Neural progenitor cell (in vitro differentiated cells): ENCODE measurements at places on chromosomes 13 and 19. TPM values are rescaled to one million over a fixed set of nuclear protein-coding genes. Genes with fewer than 3 reads are reported as not detected.

SKA3 gene
- 39.8 and 74.7 TPM in 2 replicates for total RNA-seq

FUT3 gene
- 0.34 TPM in 1 of 2 replicates, not detected in the other for total RNA-seq

RNF17 gene
- total RNA-seq = not detected in 2 replicates

IL17D gene
- total RNA-seq = 1.4 and 2.6 TPM in 2 replicates

ZNF556 gene
- total RNA-seq = 0.25 TPM in 1 of 2 replicates, not detected in the other

TMEM255B gene
- total RNA-seq = 0.26 and 1.8 TPM in 2 replicates

ICAM5 gene
- 0.46 TPM in 1 of 2 replicates, not detected in the other for total RNA-seq

FOXO1 gene
- 3.7 and 3.8 TPM in 2 replicates for total RNA-seq

OR2Z1 gene
- total RNA-seq = not detected in 2 replicates

IZUMO1 gene
- total RNA-seq = 0.19 and 0.40 TPM in 2 replicates

CLEC4M gene
- not detected in 2 replicates for total RNA-seq

DENND1C gene
- total RNA-seq = 0.19 TPM in 1 of 2 replicates, not detected in the other

MYPOP gene
- 0.07 and 1.9 TPM in 2 replicates for total RNA-seq

- H3K27ac ChIP-seq = no peak overlapping the region
- no peaks in the 10 kb centered on the region for H3K36me3 ChIP-seq
- no peaks in the 10 kb centered on the region for H3K27me3 ChIP-seq
- no peak overlapping the region for H3K4me3 ChIP-seq
These were observed 19.8 kb upstream of the GNA15 start for GRCh38 chr19:3115916-3116602.

- H3K27ac ChIP-seq = no peak overlapping the region
- H3K4me1 ChIP-seq = no peaks in the 10 kb centered on the region
- no peaks in the 10 kb centered on the region for H3K36me3 ChIP-seq
- no peaks in the 10 kb centered on the region for H3K27me3 ChIP-seq
- no peak for DNase-seq
These were observed 709.4 kb downstream of the PCDH9 start for GRCh38 chr13:66520511-66521355.

DNA sequence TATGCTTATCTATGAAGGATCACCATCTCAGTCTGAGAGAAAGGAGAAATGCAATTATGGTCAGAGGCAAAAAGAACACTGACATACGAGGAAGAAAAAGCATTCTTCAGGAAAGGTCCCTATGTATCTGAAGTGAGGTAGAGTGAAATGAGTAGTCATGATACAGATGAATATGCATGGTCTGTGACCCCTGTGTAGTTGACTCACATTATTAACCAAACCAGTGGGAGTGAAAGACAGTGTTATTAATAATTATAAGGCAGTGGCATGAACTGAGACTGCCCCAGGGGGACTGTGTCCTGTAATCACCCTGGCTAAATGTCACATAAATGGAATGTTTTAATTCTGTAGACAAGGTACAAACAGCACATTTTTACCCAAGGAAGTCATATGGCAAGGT is 1320.2 kb upstream of the PCDH9 start:
- DNase-seq = no peak
- no peak overlapping the region for H3K27ac ChIP-seq
- H3K4me3 ChIP-seq = no peak overlapping the region
- no peaks in the 10 kb centered on the region for H3K4me1 ChIP-seq
- no peaks in the 10 kb centered on the region for H3K36me3 ChIP-seq

GRCh38 chr13:23411706-23412105 is 21.8 kb downstream of the SACS start:
- H3K4me3 ChIP-seq = no peak overlapping the region
- no peaks in the 10 kb centered on the region for H3K4me1 ChIP-seq
- H3K27ac ChIP-seq = no peak overlapping the region
- H3K27me3 ChIP-seq = no peaks in the 10 kb centered on the region

DNA sequence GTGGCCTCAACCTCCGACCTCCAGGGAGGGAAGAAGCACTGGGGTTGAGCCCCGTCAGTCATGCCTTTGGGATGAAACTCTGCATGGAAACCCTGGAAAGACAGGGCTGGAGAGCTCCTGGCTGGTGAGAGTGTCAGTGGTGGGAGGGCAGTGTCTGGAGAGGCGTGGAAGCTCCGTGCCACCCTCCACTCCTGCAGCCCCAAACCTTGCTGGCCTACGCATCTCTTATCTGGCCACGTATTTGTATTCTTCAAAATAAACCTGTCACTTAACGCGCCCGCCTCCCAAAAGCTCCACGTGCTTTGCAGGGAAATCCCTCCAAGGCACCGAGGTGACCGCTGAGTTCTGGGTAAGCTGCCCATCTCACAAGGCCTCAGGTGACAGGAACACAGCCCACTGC is 84.3 kb downstream of the TEX29 start:
- no peaks in the 10 kb centered on the region for H3K4me1 ChIP-seq
- H3K27me3 ChIP-seq = no peaks in the 10 kb centered on the region
- no peak overlapping the region for H3K27ac ChIP-seq
- no peaks in the 10 kb centered on the region for H3K36me3 ChIP-seq
- no peak for DNase-seq

GRCh38 chr13:97212601-97213040 is 9.5 kb upstream of the MBNL2 start:
- H3K4me3 ChIP-seq = no peak overlapping the region
- DNase-seq = no peak
- H3K27ac ChIP-seq = no peak overlapping the region
- no peaks in the 10 kb centered on the region for H3K4me1 ChIP-seq
- no peaks in the 10 kb centered on the region for H3K27me3 ChIP-seq
- H3K36me3 ChIP-seq = no peaks in the 10 kb centered on the region

- no peak for DNase-seq
- H3K4me1 ChIP-seq = peaks cover 46% of the 10 kb centered on the region
- no peak overlapping the region for H3K4me3 ChIP-seq
- H3K36me3 ChIP-seq = no peaks in the 10 kb centered on the region
These were observed 5.5 kb downstream of the ISYNA1 start for GRCh38 chr19:18432275-18433014.

GRCh38 chr13:32473650-32474049 is 45.7 kb upstream of the N4BP2L1 start:
- H3K27ac ChIP-seq = no peak overlapping the region
- no peak overlapping the region for H3K4me3 ChIP-seq
- no peaks in the 10 kb centered on the region for H3K36me3 ChIP-seq
- peaks cover 17% of the 10 kb centered on the region for H3K4me1 ChIP-seq
- no peak for DNase-seq
- H3K27me3 ChIP-seq = no peaks in the 10 kb centered on the region

- no peaks in the 10 kb centered on the region for H3K36me3 ChIP-seq
- no peaks in the 10 kb centered on the region for H3K4me1 ChIP-seq
- no peak overlapping the region for H3K27ac ChIP-seq
- H3K4me3 ChIP-seq = no peak overlapping the region
- DNase-seq = no peak
These were observed 1411.0 kb upstream of the SLC10A2 start for GRCh38 chr13:104477261-104477660.

- H3K27me3 ChIP-seq = no peaks in the 10 kb centered on the region
- no peak overlapping the region for H3K27ac ChIP-seq
- H3K4me1 ChIP-seq = no peaks in the 10 kb centered on the region
These were observed 1.9 kb upstream of the TEKTIP1 start for GRCh38 chr19:3537101-3537437.

DNA sequence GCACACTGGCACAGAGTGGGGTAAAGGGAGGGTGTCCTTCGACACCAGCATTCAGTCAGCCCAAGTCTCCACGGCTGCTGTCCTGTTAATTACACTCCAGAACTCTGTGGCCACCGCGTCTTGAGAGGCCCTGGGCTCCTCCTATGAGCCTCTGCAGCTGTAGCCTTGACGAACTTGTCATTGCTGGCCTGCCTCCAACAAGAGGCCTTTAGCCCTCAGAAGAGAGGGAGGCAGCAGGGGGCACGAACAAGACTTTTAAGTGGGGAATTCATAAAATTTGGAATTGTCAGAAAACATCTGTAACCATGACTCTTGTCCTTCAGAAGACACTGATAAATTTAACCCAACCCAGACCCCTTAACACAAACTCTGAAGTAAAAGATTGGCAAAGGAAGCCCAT is 241.9 kb downstream of the UQCRFS1 start:
- no peak overlapping the region for H3K27ac ChIP-seq
- H3K4me1 ChIP-seq = peaks cover 17% of the 10 kb centered on the region
- no peak for DNase-seq
- H3K36me3 ChIP-seq = no peaks in the 10 kb centered on the region

GRCh38 chr13:46327246-46327645 is 59.8 kb downstream of the RUBCNL start:
- no peaks in the 10 kb centered on the region for H3K36me3 ChIP-seq
- H3K4me1 ChIP-seq = no peaks in the 10 kb centered on the region
- no peak overlapping the region for H3K4me3 ChIP-seq
- H3K27ac ChIP-seq = no peak overlapping the region

- peak overlapping the region; percentile 14 for H3K27ac ChIP-seq
- peak overlapping the region; percentile 86 for H3K4me3 ChIP-seq
- no peaks in the 10 kb centered on the region for H3K27me3 ChIP-seq
- peak; percentile 91 for DNase-seq
These were observed 4.2 kb upstream of the SPACA6 start for GRCh38 chr19:51688671-51689571.

DNA sequence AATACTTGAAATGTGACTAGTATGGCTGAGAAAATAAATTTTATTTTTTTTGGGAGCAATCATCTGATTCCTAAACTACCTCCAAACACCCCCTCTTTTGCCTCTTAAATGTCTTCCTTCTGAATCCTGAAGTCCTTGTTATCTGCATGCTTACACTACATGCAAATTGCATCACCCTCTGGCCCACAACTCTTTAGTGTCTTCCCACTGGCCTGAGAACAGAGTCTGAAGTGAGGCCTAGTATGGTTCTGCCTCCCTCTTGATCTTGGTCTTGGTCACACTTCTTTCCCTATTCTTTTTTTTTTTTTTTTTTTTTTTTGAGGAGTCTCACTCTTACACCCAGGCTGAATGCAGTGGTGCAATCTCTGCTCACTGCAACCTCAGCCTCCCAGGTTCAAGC is 4.8 kb downstream of the ZNF558 start:
- H3K27me3 ChIP-seq = no peaks in the 10 kb centered on the region
- H3K4me3 ChIP-seq = no peak overlapping the region

- peaks cover 13% of the 10 kb centered on the region for H3K27me3 ChIP-seq
- no peak for DNase-seq
- H3K27ac ChIP-seq = no peak overlapping the region
- no peak overlapping the region for H3K4me3 ChIP-seq
These were observed 2.4 kb upstream of the RHPN2 start for GRCh38 chr19:33067121-33067520.

DNA sequence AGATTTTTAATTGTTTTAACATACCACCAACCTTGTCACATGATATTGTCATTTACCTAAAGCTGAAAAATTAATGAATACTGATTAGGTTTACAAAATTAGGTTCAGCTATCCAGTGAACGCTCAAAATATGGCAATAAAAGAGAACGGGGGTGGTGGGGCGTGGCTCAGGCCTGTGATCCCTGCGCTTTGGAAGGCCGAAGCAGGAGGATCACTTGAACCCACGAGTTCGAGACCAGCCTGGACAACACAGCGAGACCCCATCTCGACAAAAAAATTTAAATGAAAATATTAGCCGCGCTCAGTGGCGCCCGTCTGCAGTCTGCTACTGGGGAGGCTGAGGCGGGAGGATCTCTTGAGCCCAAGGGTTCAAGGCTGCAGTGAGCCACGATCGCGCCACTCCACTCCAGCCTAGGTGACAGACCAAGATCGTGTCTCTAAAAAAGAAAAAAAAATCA is 516 bp upstream of the FAM32A start:
- peaks cover 17% of the 10 kb centered on the region for H3K27me3 ChIP-seq
- DNase-seq = no peak
- H3K36me3 ChIP-seq = no peaks in the 10 kb centered on the region
- H3K27ac ChIP-seq = no peak overlapping the region
- peaks cover 5% of the 10 kb centered on the region for H3K4me1 ChIP-seq

DNA sequence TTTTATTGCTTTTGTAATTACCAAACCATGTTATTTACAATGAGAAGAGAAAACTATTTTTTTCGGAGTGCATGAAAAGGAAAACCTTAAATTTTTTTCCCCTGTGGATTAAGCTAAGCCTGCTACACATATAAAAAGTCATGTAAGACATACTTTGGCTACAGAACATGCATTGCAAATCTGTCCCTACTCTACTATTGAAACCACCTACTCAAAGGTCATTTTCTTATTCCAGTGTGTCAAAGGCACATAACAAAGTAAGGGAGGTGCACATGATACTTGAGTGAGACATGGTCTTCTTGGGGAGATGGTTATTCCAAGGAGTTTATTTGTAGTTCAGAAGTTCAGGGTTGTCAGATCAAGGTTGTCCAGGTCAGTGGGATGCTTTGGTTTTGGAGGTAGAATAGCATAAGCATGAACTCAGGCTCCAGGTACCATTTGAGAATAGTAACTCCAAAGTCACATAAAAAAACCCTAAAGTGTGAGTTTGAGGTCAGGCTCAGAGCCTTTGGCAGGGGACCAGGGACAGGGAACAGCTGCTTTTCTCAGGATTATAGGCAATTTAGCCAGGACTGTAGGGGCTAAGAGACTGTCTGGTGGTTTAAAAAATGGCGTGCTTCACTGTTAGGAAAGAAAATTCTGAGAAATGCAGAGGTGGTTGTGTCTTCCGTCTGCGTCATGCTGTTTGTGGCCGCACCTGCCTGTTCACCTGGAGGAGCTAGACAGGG is 15.4 kb downstream of the FARP1 start:
- no peaks in the 10 kb centered on the region for H3K27me3 ChIP-seq
- no peak overlapping the region for H3K4me3 ChIP-seq
- no peaks in the 10 kb centered on the region for H3K36me3 ChIP-seq
- no peak for DNase-seq
- H3K4me1 ChIP-seq = no peaks in the 10 kb centered on the region

DNA sequence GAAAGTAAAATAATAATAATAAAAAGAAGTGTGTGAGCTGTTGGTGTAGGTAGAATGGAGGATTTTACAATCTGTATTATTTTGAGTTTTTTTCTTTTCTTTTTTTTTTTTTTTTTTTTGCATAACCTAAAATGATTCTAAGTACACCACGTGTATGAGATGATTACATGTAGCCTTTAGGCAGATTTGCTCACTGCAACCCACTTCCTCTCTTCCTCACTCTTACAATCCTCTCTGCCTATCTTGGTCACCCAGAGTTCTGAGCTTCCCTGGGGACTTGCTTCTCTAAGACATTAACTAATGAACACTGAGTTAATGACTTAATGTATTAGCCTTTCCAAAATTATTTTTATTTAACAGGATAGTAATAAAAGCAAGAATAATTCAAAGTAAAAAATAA is 1169.6 kb downstream of the EFNB2 start:
- H3K4me1 ChIP-seq = peaks cover 12% of the 10 kb centered on the region
- no peak overlapping the region for H3K4me3 ChIP-seq
- no peak for DNase-seq
- no peak overlapping the region for H3K27ac ChIP-seq
- no peaks in the 10 kb centered on the region for H3K36me3 ChIP-seq
- no peaks in the 10 kb centered on the region for H3K27me3 ChIP-seq

- H3K4me1 ChIP-seq = peaks cover 7% of the 10 kb centered on the region
- H3K27me3 ChIP-seq = no peaks in the 10 kb centered on the region
- H3K27ac ChIP-seq = no peak overlapping the region
These were observed 206.7 kb upstream of the ARGLU1 start for GRCh38 chr13:106774621-106775020.

DNA sequence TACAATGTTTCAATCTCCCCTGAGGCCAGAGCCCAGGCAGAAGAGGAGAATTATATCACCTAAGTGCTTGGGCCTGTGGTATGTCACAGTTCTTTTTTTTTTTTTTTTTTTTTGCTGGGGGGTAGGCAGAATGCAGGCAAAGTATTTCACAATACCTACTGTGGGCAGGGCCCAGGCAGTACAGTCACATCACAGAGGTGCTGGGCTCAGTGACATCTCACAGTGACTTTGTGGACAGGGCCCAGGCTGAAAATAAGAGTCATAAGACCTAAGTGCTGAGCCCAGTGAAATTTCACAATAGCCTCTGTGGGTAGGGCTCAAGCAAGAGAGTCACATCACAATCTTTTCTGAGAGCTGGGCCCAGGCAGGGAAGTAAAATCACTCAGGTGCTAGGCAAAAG is 15.9 kb upstream of the ZNF208 start:
- H3K36me3 ChIP-seq = no peaks in the 10 kb centered on the region
- no peaks in the 10 kb centered on the region for H3K27me3 ChIP-seq
- no peak for DNase-seq
- H3K4me3 ChIP-seq = no peak overlapping the region
